ENCODE measurements at places on chromosomes 1 and 21.

- peak; percentile 83 for DNase-seq
Observed at GRCh38 chr1:206933333-206933945, 11.7 kb upstream of the FCMR start.

- DNase-seq, result no peak
Observed at GRCh38 chr1:117512728-117513321, 93.0 kb upstream of the TENT5C start.

GRCh38 chr1:147223740-147224615 is 1.2 kb downstream of the FMO5 start:
- DNase-seq, result no peak

- no peak for DNase-seq
Observed at GRCh38 chr1:7493711-7494454, 277.2 kb upstream of the VAMP3 start.

- DNase-seq, result peak; percentile 33
Observed at GRCh38 chr1:230105754-230106625, 39.0 kb downstream of the GALNT2 start.

DNA sequence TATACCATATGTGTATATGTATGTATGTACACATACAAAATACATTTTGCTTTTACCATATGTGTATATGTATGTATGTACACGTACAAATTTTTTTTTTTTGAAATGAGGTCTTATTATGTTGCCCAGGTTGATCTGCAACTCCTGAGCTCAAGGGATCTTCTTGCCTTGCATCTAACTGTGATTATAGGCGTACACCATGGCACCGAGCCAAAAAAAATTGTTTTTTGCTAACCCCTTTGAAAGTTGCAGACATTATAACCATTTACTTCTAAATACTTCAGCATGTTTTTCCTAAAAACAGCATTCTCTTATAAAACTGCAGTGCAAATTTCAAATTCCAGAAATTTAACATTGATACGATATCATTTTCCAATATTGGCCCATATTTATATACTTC is 147.0 kb downstream of the POU2F1 start:
- DNase-seq, result no peak

DNA sequence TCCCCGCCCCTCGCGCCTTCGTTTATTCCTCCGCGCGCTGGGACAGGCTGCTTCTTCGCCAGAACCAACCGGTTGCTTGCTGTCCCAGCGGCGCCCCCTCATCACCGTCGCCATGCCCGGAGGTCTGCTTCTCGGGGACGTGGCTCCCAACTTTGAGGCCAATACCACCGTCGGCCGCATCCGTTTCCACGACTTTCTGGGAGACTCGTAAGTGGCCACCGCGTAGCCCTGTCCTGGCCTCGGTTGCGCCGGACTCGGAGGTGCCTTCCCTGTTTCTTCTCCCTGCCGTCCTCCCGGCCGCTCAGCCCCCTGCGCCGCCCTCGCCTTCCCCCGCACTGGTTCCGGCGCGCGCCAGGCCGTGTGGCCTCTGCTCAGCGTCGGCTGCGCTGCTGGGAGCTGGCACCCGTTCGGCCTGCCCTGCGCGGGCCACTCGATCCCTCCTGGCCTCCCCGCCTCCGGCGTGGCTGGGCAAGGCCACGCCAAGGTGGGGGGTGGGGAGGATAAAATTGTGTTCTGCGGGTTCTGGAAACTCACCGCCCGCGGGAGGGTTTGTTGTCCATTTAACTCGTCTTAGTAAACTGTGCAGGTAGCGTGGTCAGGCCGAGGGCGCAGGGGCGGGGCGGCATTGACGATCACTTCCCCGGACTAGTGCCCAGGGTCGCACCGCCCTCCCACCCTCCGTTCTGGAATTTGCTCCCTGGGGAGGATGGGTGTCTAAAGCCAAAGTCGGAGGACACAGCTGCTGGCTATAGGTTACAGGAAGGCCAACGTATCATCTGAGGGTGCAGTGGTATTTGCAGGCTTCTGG is at the start of gene PRDX6:
Gene PRDX6 (plus strand): TSS at position 50 of the 808 bp plus-strand sequence. CDS start 63 bp downstream, at position 113.
- peak; percentile 92 for DNase-seq

DNA sequence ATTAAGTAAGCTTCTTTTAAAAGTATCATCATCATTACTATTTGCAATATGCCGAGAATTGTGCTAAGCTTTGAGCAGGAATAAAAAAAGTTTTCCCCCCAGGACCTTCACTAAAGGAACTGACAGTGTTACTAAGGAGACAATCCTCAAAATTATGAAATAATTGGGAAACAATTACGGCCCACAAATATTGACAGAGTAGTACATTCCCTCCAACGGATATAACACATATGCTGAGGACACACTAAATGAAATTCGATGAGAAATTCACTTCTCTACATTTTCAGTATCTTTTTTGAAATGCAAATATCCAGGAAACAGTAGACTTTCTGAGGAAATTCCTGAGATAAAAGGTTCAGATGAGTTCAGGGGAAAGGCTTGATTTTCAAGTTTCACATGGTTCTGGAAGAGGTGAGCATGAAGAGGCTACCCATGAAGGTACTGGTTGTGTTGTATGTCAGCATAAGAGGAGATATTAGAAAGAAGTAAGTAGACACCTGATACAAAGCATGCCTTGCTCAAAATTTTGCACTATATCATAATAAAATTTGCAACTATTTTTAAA is 171.2 kb upstream of the NR5A2 start:
- DNase-seq, result no peak

GRCh38 chr21:15028186-15028585 is 36.6 kb downstream of the NRIP1 start:
- no peak for DNase-seq

GRCh38 chr1:38014171-38014570 is 1.6 kb downstream of the UTP11 start:
- no peak for DNase-seq

DNA sequence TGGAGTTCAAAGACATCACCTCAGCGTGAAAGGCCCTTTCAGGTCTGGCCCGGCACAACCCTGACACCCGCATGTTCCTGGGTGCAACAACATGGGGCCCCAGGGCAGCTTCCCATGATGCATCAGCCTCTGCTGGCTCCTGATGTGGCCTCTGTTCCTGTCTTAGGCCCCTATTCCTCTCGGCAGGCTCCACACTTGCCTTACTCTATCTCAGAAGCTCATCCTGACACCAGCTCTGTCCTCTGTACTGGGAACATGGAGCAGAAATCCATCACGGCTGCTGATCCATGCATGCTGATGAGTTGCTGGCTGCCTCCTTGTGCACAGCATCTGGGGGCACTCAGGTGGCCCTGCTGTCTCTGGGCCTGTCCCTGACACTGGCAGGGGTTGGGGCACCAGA is 74.6 kb downstream of the ADARB1 start:
- DNase-seq, result no peak

DNA sequence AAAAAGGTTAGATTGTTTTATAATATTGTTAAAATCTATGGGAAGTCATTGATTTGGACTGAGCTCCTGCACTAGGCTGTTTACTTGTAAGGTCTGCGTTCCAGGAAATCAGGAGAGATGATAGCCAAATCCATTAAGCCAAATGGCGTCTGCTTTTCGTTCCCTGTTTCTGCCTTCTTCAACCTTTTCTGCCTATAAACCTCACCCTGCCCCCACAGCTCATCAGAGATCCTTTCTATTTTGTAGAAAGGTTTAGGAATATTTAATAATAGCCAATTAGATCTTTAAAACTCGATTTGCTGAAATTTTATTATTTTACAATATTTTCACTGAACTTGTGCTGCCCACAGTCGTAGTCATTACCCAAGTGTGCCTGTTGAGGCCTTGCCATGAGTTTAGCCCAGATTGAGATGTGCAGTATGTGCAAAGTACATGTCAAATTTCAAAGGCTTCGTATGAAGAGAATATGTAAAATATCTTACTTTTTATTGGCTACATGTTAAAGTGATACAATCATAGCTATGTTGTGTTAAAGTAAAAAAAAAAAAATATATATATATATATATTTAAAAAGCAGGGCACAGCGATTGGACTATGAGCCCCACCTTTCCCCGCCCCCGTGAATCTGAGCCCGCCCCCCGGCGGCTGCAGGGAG is 444 bp upstream of the IARS2 start:
- peak; percentile 19 for DNase-seq

- no peak for DNase-seq
Observed at GRCh38 chr1:46081619-46082018, 50.8 kb downstream of the PIK3R3 start.

DNA sequence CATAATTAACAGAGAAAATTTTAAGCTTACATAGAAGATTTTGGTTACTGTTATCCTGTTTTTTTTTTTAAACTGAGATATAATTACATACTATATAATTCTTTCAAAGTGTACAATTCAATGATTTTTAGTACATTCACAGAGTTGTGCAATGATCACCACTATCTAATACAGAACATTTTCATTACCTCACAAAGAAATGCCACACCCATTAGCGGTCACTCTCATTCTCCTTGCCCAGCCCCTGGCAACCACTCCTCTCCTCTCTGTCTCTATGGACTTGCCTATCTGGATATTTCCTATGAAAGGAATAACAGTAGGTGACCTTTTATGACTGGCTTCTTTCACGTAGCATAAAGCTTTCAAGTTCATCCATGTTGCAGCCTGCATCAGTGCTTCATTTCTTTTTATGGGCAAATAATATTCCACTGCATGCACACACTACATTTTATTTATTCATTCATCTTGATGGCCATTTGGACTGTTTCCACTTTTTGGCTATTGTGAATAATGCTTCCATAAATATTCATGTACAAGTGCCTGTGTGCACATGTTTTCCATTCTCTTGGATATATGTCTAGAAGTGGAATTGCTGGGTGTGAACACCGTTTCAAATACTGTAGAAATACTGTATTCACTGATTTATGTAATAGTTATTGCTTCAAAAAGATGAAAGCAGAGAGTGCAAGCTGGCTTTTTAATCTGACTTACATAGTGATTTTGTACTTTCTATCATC is 26.5 kb downstream of the TAF5L start:
- no peak for DNase-seq

DNA sequence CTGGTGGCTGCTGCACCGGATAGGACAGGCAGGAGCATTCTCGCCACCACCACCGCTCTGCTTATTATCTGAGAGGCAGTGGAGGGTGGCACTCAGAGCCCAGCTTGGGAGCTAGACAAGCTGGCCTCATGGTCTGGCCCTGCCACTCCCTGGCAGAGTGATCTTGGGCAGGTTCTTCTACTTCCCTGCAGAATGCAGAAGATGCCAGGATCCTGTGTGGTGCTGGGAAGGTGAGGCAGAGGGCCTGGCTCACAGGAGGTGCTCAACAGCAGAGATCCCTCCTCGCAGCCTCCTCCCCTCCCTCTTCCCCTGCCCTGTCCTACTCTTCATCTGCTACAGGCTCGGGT is 60.4 kb downstream of the ARHGEF10L start:
- DNase-seq, result no peak

DNA sequence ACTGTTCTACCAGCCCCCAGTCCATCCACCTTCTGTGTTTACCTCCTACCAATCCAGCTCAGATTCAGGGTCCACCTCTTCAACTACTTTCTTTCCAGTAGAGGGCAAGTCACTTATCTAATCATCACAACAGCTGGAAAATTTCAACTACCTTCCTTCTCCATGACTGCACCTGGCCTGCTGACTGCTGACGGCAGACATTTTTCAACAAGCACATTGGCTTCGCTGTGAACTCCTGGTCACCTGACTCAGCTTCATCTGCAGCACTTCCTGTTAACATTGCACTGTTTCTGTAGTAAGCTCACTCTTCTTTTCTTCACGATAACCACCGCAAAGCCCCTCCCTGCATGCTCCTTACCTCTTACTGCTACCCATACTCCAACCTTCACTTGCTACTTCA is 405.7 kb downstream of the NTNG1 start:
- DNase-seq, result no peak

DNA sequence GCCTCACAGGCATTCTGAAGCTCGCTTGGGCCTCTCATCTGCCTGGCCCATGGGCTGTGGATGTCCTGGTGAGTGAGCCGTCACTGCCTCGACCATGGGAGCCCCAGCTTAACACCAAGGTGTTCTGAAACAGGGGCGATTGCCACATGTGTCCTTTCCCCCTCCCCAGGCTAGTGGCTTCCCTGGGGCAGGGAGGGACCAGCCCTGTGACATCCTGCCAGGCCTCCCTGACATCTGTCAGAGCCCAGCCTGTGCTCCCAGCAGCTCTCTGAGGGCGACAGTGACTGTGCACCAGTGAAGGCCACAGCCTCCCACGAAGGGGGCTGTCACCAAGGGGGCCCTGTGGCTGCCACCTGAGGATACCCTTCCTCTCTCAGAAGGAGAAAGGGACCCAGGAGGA is 35.9 kb upstream of the CCDC27 start:
- no peak for DNase-seq

DNA sequence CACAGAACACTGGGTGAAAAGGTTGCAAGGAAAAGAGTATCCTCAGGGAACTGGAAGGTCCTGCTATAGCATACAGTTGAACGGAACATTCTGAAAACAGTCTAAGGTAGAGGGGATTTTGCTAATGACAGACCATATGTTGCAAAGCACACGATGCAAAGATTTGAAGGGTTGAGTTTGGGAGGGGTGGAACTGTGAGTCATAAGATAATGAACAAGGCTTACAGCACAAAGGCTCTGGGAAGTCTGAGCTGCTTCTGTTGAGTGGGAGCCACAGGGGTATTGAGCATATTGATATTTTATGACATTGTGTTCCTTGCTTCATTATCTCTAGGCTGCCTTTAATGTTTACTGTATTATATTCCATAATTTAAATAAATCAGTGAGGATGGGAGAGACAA is 104.9 kb downstream of the PLPPR4 start:
- no peak for DNase-seq

DNA sequence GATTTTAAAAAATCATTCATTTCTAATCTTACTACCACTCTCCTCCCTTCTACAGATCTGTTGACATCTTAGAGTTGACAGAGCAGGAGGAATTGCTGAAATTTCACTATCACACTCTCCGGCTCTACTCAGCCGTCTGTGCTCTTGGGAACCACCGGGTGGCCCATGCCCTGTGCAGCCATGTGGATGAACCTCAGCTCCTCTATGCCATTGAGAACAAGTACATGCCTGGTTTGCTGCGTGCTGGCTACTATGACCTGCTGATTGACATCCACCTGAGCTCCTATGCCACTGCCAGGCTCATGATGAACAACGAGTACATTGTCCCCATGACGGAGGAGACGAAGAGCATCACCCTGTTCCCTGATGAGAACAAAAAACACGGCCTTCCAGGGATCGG is 276.7 kb downstream of the ZP4 start:
- DNase-seq, result no peak

- DNase-seq, result no peak
Observed at GRCh38 chr1:82843876-82844275, 1043.1 kb downstream of the ADGRL2 start.

DNA sequence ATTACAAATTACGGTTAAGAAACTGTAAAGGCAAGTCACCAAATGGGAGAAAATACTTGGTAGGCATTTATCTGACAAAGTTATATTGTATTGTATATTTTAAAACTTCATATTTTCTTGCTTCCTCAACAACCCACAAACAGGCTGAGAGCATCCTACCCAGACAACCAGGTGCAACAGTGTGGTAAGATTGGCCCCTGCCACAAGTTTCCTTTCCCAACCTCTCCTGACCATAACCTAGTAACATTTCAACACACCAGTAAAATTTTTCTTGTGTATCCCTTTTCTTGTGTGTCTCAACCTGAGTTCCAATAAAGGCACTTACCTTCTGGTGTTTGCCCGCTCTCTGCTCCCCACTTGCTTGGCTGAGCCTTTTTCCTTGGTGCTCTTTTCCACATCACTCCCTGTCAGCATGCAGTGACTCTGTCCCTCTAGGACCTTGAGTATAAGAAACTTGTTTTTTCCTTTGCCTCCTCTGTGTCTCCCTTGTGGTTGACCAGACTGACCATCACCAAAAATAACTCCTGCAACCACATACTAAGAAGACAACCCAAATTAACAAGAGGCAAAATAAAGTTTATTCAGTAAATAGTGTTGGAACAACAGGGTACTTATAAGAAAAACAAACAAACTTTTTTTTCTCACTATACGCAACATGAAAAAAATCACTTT is 40.9 kb downstream of the FCRL3 start:
- DNase-seq, result no peak
